NCI-H510A treated with DMSO at 0.1 percent for 48 hours (cell line): ENCODE measurements at places on chromosomes 5 and 9.

- no peak for DNase-seq
Measured at GRCh38 chr5:172049226-172049796, 42.9 kb upstream of the FBXW11 start.

DNA sequence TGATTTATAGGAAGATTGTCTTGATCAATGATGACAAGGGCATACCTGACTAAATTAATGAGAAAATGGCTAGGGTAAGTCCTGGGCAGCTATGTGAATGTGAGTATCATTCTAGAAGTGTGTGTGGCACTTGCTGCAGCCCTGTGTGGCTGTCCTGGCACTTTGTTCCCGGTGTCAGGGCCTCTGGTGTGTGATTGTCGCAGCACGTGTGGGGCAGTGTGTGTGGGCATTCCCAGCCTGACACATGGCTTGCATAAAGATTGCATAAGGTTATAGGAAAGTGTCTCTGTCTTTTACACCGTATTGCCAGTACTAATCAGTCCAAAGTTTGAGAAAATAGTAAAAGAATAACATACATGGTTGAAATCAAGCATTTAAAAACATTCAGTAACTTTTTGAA is 74.4 kb downstream of the TRIO start:
- DNase-seq = no peak

DNA sequence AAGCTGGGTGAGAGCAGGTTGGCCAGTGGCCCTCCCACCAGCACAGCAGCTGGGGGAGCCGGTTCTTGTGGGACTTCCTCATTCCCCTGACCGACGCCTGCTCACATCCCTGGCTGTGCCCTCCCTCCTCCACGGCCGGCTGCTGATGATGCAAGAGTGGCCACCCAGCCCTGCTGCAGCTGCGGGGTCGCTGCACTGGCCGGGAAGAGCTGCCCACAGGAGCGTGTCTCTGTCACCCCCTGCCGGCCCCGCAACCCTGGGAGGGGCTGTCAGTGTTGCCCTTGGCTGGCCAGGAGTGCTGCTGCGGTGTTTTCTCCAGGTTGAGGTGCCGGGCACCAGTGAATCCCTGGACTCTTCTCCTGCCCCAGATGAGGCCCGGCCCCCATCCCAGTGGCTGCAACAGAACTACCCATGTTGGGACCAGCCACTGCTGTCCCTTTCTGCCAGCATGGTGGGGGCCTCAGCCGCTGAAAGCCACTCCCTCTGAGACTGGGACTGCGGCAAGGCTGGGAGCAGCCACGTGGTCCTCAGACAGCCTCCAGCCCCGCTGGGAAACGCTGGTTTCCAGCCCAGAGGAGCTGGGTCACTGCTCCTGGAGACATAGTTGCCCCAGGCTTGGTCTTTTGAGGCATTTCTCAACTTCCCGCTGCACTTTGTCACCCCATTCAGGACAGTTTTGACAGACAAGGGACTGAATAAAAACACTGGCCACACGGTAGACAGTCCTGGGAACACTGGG is 739 bp downstream of the CARD9 start:
- no peak for DNase-seq

- DNase-seq = no peak
Measured at GRCh38 chr9:38229504-38230155, 160.6 kb upstream of the SHB start.

- DNase-seq = no peak
Measured at GRCh38 chr5:135571066-135571609, 7.7 kb downstream of the CXCL14 start.

DNA sequence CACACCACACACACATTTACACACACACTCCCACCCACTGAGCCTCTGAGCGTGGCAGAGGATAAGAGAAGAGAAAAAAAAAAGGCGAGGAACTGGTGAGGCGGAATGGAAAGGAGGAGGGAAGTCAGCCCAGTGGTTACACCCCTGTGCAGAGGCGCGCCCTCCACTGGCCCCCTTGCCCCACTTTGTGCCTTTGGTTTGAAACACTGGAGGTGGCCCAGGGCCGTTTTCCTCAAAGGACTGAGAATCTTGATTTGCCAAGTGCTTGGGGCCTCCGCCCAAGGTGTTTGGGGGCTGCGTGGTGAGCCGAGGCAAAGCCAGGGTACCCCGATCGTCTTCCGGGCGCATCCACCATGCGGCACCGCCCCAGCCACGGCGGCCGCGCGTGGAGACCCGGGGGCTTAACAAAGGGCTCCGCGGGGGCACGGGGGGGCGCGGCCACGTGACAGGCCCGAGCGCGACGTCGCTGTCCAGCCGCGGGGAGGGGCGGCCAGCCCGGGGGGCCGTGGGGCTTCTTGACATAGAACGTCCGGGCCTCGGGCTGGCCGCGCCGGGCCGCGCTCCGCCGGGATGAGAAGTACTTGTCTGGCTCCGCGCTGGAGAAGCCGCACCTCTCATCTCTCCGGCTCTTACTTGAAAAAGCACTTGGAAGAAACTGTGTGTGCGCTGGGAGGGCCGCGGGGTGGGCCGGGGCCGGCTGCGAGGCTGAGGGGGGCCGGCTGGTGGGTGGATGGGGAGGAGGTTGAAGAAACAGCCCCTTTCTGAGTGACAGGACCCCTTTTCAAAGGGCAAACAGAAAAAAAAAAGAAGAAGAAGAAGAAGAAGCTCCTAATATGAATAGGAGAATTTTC is 21.0 kb downstream of the NR2F1 start:
- no peak for DNase-seq

GRCh38 chr5:116699332-116699731 is 124.7 kb upstream of the SEMA6A start:
- no peak for DNase-seq

DNA sequence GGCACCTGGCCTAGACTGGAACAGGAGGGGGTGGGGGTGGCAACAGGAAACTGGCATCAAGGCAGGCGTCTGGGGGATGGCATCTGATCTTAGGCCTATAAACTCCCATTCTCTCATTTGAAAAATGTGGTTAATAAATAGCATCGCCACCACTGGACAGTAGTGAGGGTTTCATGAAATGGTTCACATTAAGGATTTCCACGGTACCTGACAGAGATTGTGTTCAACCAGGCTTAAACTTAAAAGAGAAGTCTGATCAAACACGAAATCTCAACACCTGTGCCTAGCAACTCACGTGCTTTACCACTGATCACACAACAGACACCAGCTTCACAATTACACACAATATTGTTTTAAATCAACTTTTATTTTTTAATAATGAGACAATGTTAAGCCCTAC is 3.0 kb downstream of the DENND1A start:
- no peak for DNase-seq

GRCh38 chr5:136030956-136031611 is 2.3 kb downstream of the TGFBI start:
- DNase-seq = no peak

DNA sequence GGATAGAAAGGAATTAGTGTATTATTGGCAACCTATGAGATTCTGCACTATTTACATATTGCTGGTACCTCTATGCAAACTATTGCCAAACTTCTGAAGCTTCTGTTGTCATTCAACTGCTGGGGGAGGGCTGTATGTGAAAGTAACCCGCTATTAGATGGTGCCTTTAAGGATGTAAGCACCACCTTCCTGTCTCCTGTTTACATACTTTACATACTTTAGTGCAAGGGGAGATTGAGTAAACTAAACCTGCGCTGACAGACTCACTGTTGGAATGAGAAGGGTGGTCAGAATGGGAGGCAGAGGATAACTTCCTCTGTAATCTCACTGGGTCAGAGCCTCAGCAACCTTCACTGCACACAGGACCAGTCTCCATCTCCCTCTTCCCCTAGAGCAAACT is 123.8 kb downstream of the NR3C1 start:
- DNase-seq = no peak

GRCh38 chr5:6383376-6383775 is 5.0 kb upstream of the MED10 start:
- peak; percentile 38 for DNase-seq

DNA sequence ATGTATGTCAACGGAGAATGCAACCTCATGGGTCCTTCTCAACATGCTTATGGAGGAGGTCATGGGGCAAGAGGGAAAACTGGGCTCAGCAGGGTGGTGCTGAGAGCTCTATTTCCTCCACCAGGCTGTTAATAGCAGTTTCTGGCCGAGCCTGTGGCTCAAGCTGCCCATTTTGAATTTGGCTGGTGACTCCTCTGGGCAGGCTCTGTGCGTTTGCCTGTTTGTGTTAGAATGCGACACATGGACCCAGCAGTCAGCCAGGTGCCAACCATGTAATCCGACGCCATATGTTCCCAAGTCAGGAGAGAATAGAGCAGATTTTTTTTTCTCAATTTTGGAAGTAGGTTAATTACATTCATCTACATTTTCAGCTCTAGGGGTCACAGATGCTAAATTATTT is 387.7 kb upstream of the CLINT1 start:
- no peak for DNase-seq

DNA sequence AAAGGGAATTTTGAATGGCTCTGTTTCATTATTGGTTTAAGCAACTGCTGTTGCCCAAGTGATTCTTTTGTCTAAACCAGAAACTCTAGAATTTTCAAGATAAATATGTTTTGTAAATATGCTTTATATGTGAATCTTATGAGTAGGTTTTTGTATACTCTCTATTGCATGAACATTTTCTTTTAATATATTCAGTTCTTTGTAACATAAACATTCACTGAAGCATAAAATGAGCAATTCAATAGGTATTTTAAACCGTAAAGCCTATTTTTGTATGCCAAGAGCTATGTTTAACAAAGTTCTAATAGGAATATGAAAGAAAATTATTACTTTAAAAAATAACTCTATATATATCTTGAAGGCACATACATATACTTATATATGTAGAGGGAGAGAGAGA is 293.1 kb downstream of the PSAT1 start:
- no peak for DNase-seq

- no peak for DNase-seq
Measured at GRCh38 chr5:152246401-152246800, 158.7 kb downstream of the NMUR2 start.

DNA sequence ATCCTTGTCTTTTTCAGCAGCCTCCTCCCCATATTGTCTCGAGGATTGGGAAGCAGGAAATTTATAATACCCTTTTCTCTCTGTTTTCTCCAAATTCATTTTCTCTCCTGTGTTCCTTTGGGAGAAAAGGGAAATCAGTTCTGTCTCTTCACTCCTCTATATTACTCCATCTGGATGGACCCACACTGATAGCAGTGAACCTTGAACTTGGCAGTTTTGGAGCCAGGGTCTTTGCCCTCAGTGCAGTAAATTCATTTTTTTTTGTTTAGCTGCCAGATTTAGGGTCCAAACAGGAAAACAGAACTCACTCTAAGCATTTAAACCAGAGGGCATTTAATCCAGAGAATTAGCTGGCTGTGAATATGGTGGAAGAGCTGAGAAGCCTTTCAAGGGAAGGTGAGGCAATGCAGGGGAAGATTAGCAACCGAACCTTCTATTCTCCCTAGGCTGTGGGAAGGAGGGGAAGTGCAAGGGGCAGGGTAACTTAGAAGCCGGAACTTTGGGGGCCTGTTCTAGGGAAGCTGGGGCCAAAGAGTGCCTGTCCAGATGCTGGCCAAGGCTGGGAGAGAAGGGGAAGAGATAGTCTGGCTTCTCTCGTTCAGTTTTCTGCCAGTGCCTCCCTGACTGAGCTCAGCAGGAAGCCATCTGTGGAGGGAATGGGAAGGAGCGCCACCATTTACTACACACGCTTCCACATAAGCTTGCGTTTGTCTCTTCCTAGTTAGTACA is 16.3 kb upstream of the NPR2 start:
- peak; percentile 21 for DNase-seq

GRCh38 chr5:58143727-58144126 is 316.2 kb downstream of the PLK2 start:
- no peak for DNase-seq

GRCh38 chr9:71704796-71705195 is 63.5 kb downstream of the CEMIP2 start:
- no peak for DNase-seq

DNA sequence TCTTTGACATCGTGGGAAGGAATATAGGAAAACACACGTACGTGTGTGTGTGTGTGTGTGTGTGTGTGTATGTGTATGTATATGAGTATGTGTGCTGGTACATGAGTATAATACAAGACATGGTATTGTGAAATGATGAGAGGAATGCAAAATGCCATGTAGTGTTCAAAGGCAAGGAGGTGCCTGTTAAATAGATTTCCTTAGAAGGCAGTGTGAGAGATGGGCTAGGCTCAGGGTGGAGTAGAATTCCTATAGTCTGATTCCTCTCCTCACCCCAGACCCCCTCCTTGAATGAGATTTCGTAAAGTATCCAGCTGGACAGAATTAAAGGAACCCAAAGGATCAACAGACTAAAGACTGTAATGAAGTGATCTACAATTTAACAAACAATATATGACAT is 11.1 kb downstream of the GPR21 start:
- no peak for DNase-seq

DNA sequence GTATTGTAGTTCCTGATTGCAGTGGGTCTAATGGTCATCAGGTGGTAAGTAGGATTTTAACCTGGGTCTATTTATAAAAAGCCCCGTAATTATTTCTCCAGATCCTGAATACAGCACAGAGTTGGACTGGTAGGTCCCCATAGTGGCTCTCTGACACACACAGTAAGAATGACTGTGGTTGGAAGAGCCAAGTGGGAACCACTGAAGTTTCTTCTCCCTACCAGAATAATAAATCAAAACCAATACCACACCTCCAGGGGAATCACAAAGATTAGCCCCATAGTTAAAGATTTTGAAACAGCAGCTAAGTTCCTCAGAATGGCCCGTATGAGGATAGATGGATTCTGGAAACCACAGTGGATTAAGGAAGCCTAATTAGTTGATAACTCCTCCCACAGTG is 68.4 kb upstream of the ZFR start:
- no peak for DNase-seq

- no peak for DNase-seq
Measured at GRCh38 chr5:35440409-35440808, 177.3 kb upstream of the SPEF2 start.

DNA sequence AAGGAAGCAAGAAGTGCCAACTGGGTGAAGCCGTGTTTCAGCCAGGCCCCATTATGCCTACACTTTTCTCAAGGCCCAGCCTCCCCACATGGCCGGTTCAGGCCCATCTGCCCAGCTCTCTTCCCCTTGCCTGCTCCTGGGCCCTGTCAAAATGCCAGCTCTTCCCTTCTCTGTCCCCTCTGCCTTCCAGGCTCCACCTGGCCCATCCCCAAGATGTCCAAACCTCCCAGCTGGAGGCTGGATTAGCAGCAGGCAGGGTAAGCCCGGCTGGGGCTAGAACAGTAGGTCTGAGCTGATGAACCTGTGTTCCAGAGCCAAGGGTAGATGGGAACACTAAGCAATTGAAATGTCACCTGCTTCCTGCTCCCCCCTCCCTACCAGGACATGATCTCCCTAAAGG is 64.1 kb upstream of the HSPA9 start:
- no peak for DNase-seq

- no peak for DNase-seq
Measured at GRCh38 chr5:124121198-124121597, 609.2 kb downstream of the CSNK1G3 start.

DNA sequence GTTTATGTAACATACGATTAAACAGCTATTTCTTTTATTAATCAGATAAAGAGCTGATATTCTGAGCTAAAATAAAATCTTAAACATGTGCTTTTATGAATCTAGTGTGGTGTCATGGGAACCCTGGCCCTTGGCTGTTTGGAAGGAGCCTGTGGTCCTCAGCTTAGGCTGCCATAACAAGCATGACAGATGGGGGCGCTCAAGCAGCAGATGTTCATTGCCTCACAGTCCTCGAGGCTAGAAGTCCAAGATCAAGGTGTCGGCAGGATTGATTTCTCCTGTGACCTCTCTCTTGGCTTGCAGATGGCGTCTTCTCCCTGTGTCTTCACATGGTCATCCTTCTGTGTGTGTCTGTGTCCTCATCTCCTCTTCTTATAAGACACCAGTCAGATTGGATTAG is 448.2 kb downstream of the GADD45G start:
- DNase-seq = no peak
